ENCODE measurements at places on chromosomes 5 and 9.

GRCh38 chr5:134447815-134448520 lies 36.3 kb upstream of the CDKN2AIPNL start:
- no peak for DNase-seq

GRCh38 chr5:91296674-91297143 lies 86.4 kb downstream of the ARRDC3 start:
- no peak for DNase-seq

DNA sequence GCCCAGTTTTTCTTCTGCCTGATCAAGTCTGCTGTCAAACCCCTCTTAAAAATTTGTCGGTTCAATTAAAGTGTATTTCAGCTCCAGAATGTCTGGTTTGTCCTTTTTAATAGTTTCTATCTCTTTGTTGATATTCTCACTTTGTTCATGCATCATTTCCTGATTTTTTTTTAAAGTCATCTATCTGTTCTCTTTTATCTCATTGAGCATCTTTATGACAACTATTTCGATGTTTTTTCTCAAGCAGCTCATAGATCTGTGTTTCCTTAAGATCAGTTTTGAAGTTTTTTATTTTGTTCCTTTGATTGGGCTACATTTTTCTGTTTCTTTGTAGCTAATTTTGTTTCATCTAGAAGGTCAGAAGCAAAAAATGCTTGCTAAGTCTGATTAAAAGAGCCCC lies 53.7 kb downstream of the FGD3 start:
- no peak for DNase-seq

DNA sequence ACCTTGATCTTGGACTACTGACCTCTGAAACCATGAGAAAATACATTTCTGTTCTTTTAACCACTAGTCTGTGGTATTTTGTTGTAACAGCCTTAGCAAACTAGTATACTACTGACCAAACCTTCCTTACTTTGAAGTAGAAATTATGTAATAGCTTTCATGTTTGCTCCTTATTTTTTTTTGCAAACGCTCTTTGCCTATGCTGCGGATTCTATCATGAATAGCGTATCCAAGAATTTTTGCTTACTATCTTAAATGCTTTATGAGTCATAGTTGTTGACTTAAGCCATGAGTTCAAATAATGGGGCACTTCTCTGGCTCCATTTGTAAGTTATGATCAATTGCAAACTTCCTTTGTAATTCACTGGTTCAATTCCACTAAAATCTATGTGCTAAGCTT lies 154.8 kb upstream of the CYLC2 start:
- no peak for DNase-seq

- no peak for DNase-seq
Observed at GRCh38 chr9:94139672-94140417, 55.6 kb downstream of the PTPDC1 start.

DNA sequence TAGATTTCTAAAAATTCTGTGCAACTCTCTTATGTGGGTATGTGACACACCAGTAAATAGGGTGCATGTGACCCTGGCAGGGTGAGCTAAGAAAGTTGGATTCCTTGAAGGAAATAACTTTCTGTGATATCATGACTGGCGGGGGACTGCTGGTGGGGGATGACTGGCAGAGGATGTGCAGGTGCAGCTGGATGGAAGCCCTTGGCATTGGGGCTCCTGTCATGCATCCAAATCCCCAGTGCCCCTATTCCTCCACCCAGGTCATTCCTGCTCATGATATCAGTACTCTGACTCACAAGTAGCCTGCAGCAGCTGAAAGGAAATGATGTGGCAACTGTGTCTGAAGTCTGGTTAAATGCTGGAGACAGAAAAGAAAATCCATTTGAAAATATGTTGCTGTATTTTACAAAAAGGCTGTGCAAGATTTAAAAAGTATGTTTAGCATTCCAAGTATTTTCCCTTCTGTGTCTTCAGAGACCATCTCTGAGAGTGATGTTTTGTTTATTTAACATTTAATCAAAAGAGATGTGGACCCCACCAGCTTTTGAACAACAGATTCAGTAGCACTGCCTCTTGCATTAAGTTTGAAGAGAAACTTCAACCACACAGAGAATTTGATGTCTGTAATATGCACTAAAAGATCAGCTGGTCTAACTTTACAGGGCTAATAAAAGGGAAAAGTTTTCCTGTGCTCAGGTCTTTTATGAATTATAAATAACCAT lies 17.9 kb upstream of the ZSWIM6 start:
- peak; percentile 73 for DNase-seq

- no peak for DNase-seq
Observed at GRCh38 chr5:79898611-79899010, 92.5 kb downstream of the MTX3 start.

- DNase-seq = peak; percentile 90
Observed at GRCh38 chr5:138032572-138033385, at the start of gene FAM13B. TSS of gene FAM13B (minus strand) at chr5:138033079. CDS start at chr5:138019111, 13,968 bp downstream.

DNA sequence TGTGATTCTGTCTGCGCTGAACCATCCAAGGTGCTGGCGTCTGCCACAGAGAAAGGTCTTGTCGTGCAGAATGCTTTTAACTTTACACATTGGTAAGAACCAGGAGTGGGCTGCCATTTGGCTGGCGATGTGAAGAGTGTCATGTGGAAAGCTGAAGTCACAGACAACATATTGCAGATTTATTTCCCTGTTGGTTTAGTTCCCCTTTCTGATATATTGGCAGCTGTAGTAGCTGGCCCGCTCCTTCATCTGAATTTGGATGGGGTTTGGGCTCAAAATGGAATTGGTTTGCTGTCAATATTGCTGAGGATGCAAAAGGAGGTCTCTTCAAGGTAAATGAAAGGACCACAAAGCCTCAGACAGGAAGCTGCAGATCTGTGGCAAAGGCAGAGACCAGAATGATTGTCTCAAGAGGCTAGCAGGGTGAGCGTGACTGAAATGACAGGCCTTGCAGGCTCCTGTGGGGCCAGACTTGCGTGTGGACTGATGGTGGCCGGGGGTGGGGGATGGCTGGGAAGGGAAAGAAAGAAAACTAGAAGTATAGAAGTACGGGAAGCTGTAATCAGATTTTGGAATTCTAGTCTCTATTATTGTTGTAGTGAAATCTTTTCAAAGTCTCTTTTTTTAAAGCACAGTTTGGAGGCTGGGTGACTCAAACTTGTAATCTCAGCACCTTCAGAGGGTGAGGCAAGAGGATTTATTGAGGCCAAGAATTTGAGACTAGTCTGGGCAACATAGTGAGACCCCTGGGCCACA lies 25.1 kb upstream of the CD180 start:
- peak; percentile 77 for DNase-seq

- DNase-seq = peak; percentile 7
Observed at GRCh38 chr5:86917117-86917579, 299.4 kb downstream of the COX7C start.

DNA sequence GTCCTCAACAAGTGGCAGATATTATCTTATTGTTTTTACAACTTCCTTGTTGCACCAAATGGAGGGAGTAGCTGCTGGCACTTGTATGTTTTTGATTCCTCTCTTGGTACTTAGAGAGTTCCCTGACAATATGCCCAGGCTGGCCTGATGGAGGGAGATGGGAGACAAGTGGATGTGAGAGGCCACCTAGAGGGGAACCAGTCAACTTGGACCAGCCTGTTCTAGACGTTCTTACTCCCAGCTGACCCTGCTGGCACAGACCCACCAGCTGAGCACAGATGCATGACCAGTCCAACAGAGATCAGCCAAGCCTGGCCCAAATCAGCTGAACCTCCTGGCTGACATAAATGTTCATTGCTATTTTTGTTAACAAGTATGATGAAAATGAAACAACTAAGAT lies 60.9 kb upstream of the GDNF start:
- DNase-seq = no peak

- no peak for DNase-seq
Observed at GRCh38 chr5:37658440-37658839, 181.4 kb downstream of the GDNF start.

- no peak for DNase-seq
Observed at GRCh38 chr9:129027685-129028191, 393 bp downstream of the SH3GLB2 start.

DNA sequence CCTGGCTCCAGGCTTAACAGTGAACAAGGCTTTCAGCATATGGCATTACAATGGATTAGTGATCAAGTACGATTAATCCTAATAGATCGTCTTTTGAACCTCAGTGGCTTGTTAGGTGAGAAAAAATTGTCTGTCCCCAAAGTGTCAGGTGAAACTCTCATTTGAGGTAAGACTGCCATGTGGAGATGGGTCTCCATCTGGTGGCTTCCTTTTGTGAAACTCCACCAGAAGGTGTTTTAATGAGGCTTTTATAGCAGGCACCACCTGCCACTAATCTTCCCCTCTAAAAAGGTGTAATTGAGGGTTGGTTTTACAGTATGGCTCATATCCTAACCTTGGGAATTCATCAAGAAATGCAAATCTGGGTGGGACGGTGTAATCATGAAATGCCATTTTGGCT lies 471.1 kb upstream of the MPDZ start:
- no peak for DNase-seq

- no peak for DNase-seq
Observed at GRCh38 chr5:150328515-150328914, 25.8 kb upstream of the ARSI start.

DNA sequence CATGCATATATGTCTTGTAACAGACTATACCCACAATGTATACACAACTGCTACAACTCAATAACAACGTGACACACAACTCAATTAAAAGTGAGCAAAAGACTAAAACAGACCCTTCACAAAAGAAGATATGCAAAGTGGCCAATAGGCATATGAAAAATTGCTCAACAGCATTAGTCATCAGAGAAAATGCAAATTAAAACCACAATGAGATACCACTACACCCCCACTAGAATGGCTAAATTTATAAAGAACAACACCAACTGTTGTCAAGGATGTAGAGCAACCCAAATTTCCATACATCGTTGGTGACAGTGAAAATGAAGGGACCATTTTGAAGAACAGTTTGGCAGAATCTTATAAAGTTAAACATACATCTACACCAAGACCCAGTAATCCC lies 38.9 kb downstream of the GABRB2 start:
- no peak for DNase-seq

- DNase-seq = no peak
Observed at GRCh38 chr9:86096386-86096785, 3.0 kb downstream of the GOLM1 start.

- no peak for DNase-seq
Observed at GRCh38 chr5:125375143-125375542, 628.7 kb upstream of the ZNF608 start.

DNA sequence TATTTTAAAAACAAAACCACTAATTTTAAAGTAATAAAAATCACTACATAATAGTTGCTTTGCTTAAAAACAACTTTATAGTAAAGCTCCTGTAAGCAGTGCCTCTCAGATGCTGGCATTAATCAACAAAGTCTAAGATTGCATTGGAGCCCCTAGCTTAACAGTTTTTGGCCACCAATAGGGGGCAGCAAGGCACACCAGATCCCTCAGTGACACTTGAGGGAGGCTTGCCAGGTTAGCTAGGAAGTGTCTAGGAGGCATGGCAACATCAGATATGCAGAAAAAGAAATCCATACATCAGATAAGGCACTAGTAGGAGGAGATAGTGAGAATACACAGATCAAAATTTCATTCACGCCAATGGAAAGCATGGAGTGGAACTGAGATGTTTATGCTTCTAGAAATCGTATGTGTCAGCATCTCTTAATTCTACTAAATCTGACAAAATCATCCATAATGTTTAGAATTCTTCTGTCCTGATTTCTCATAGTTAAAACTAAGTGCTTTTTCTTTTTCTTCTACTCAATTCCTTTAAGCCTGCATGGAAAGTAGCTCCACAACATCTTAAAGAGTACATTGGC lies 73.6 kb upstream of the PAM start:
- peak; percentile 75 for DNase-seq

DNA sequence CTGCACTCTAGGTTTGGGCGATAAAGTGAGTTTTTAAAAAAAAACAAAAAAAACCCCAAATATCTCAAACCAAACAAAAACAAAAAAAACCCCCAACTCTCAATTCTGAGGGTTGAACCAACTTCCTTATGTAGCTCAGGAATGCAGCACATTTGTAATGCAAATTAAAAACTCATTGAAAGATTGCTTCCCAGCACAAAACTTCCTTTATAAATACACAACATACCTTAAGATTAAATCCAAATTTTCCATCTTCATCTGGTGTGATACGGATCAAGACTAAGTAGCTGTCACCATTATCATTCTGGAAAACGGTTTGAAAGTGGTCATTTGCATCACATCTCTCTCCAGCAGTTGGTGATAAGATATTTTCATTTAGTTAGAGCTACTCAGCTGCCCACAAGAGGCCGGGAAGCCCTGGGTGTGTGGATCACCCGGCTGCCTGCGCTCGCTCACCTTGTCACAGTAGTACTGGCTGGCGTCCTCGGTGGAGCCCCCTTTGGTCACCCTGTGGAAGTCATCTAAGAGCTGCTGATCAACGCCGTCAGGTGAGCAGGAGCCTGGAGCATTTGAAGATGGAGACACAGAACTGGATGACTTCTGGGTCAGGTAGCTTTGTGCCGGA lies 88.2 kb downstream of the PTPN3 start:
- no peak for DNase-seq

DNA sequence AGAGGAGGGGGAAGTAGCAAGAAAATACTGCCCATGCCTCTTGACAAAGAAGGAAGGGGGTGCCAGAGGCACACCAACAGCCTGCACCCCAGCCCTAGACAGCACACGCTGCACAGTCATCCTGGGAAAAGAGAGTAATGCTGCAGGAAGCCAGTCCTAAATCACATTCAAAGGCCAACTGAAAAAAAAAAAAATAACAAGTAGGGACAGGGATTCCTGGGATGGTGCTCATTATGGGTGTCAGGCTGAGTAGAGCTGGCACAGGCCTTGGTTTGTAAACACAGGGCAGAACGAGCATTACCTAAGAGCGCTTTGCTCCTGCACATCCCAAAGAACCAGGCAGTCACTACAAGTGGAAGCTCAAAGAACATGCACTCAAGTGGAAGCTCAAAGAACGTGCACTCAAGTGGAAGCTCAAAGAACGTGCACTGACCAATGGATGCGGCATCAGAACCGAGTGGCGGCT lies 7.8 kb downstream of the RAPGEF1 start:
- peak; percentile 60 for DNase-seq

DNA sequence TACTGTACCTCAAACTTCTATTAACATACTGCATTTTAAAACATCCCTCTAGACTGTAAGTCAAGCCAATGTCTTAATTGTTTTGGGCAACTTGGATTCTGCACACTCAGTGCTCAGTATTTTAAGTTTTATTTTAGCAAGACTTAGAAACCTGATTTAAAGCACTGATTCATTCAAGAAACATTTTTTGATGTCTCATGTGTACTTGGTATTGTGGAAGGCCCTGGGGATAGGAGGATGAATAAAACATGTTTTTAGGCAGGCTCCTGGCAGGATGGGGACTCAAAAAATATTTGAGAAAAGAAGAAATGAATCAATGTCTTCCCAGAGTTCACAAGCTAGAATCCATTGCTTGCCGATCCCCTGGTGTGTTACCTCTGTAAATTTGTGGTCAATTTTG lies 334.0 kb upstream of the PUM3 start:
- no peak for DNase-seq
